ENCODE measurements at places on chromosomes 3 and 15.

GRCh38 chr3:169787120-169787519 lies 13.9 kb downstream of the MYNN start:
- DNase-seq, result no peak

- DNase-seq, result no peak
Observed at GRCh38 chr3:133608388-133608787, 34.9 kb downstream of the CDV3 start.

- no peak for DNase-seq
Observed at GRCh38 chr3:129166579-129167332, 5.9 kb upstream of the ISY1 start.

GRCh38 chr3:167754049-167754448 lies 18.5 kb downstream of the SERPINI1 start:
- DNase-seq, result no peak

DNA sequence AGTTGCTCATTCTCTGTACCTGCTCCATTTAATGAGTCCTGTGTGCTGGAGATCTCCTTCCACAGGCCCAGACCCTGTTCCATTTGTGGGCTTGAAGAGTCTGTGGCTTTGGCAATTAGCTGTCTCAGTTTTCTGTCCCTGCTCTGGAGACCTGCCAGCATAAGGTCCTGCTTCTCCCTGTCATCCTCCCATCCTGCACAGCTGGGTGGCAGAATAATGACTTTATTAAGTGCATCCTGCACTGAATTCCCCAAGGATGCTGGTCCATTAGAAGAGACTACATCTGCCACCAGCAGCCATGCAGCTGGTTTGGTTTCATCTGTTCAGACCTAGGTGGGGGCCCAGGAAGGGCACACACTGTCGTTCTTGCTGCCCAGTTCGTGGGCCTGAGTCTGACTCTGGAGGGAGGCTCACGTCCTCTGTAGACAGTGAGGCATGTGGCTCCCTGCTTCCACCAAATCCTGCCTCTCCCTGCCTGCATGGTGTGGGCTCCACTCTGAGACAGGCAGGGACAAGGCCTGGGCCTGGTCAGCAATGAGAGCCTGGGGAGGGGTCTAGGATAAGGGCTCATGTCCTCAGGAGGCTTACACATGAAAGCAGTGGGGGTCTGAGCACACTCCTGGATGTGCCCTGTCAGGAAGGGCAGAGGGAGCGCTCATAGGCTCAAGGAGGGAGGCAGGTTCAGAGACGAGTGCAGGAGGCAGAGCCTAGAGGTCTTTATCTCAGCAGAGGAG lies 78.4 kb upstream of the PRR23E start:
- DNase-seq, result no peak

GRCh38 chr15:38559131-38559530 lies 5.5 kb downstream of the RASGRP1 start:
- no peak for DNase-seq

DNA sequence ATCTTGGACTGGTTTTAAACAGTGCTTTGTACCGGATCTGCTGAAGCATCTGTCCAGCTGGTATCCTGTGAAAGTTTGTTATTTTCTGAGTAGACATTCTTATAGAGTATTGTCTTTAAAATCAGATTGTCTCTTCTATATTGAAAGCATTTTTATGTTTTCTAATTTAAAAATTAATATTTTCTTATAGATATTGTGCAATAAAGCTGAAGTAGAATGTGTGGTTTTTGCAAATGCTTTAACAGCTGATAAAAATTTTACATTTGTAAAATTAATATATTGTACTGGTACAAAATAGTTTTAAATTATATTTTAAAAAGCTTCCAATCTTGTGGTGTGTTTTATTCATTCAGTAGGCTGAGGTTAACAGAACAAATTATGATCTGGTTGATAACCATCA lies 31.9 kb downstream of the SGO1 start:
- DNase-seq, result no peak

DNA sequence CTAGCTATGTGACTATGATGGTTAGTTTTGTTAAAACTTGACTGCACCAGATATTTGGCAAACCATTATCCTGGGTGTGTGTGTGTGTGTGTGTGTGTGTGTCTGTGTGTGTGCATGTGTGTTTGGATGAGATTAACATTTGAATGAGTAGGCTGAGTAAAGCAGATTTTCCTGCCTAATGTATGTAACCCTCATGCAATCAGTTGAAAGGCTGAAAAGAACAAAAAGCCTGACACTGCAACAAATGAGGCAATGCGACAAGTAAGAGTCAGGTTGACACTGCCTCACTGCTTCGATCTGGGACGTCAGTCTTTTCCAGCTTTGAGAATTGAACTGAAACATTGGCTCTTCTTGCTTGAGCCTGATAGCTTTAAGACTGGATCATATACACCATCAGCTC lies 643.0 kb downstream of the NAALADL2 start:
- DNase-seq, result no peak

DNA sequence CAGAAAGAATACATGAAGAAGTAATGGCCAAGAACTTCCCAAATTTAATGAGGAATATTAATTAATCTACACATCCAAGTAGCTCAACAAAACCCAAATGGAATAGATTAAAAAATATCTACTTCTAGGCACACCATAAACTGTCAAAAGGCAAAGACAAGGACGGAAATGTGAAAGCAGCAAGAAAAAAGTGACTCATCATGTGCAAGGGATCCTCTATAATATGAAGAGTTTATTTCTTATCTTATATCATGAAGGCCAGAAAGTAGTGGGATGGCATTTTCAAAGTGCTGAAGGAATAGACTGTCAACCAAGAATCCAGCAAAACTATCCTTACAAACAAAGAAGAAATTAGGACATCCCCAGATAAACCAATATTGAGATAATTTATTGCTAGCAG lies 73.9 kb upstream of the PRICKLE2 start:
- no peak for DNase-seq

GRCh38 chr3:49867400-49867799 lies 2.3 kb downstream of the CAMKV start:
- no peak for DNase-seq
